ENCODE measurements at places on chromosomes 13 and 19. TPM values are rescaled to one million over a fixed set of nuclear protein-coding genes. Genes with fewer than 3 reads are reported as not detected.

LAIR1 gene
- polyA plus RNA-seq: not detected

PNMA8A gene
- 0.24 TPM for polyA plus RNA-seq

- no peak for DNase-seq
Observed at GRCh38 chr13:46834657-46835056, 37.7 kb upstream of the ESD start.

DNA sequence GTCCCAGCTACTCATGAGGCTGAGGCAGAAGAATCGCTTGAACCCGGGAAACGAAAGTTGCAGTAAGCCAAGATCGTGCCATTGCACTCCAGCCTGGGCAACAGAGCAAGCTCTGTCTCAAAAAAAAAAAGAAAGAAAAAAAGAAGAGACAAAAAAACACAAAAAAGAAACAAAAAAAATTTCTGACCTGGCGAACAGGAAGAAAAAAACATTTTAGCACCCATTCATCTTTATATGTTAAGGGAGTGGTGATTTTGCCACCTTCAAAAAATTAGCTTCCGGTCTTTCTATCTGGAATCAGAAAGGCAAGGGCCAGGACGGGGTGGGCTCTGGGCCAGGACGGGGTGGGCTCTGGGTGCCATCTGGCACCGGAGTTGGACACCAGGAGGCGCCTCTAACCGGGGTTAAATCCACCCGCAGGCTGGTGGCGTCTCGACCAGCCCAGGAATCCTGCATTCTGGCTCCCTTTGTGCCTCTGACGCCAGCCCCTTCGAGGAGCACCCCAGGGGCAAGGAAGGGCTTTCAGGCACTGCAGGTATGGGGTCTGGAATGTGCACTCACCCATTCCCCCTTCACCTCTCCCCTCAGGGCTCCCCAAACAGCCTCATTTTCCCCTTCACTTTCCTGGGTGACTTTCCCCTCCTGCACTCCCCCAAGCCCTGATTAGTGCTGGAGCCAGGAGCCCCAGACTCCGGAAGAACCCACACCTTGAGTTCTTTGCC, 10.4 kb upstream of the ZSWIM4 start:
- DNase-seq: no peak

DNA sequence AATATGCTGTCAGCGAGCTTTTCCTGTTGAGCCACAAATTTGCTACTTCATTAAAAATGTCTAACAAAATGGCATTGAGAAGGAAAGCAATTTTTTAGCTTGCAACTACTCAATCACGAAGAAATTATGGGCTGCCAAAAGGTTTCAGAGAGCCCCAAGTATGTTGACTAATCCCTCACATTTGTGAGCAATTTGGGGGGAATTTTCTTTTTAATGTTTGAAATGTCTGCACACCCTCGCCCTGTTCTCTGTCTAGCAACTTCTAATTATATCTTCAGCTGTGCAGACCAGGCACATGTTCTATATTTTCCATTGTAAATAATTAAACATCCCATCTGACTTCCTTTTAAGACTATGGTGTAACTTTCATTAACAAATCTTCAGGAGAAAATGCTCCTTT, 192.9 kb downstream of the DCT start:
- no peak for DNase-seq

- DNase-seq: no peak
Observed at GRCh38 chr19:16139752-16140151, 3.7 kb upstream of the HSH2D start.

Measured in keratinocyte (primary cell).